ENCODE measurements at places on chromosomes 6 and 20. TPM values are rescaled to one million over a fixed set of nuclear protein-coding genes. Genes with fewer than 3 reads are reported as not detected.
A peak's percentile ranks its signal among the peaks of the same experiment; 100 is the strongest.

Gene UBE2J1
- 13.1 TPM for total RNA-seq

Gene PTPRK
- 47.9 TPM for total RNA-seq

Gene CHRNA4
- 1.1 TPM for total RNA-seq

GRCh38 chr6:166104872-166105271, 62.8 kb downstream of the TBXT start:
- H3K27ac ChIP-seq: no peak overlapping the region
- H3K4me3 ChIP-seq: no peak overlapping the region
- no peaks in the 10 kb centered on the region for H3K4me1 ChIP-seq
- H3K36me3 ChIP-seq: peaks cover 17% of the 10 kb centered on the region

DNA sequence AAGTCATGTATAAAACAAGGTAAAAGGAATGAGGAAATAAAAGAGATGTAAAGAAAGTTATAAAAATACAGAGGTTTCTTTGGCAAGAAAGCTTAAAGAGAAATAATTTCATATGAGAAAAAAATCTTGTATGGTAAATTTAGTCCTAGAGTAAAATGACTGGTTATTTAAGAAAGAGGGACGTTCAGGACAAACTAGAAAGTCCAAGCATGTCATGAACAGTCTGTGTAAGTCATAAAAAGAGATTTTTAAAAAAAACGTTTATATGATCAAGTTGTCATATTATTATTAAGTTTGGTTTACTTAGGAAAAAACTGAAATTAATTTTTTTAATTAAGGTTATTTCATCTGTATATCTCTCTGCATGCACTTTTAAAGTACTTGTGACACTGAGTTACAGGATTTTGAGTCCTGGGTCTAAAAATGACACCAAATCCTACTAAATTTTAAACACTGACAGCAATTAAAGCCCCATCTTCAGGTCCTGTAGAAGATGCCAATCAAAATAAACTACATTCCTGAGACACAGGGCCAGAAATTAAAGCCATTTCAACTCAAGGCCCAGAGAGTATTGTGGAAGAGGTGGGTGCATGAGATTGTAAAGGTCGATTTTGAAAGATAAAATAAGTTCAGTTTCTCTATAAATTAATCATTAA, 62.4 kb downstream of the AGPAT4 start:
- DNase-seq: no peak
- peaks cover 69% of the 10 kb centered on the region for H3K36me3 ChIP-seq
- no peak overlapping the region for H3K27ac ChIP-seq
- H3K4me1 ChIP-seq: no peaks in the 10 kb centered on the region

- DNase-seq: no peak
- H3K4me1 ChIP-seq: no peaks in the 10 kb centered on the region
- no peaks in the 10 kb centered on the region for H3K36me3 ChIP-seq
- H3K27ac ChIP-seq: no peak overlapping the region
Observed at GRCh38 chr6:139522511-139523220, 148.2 kb upstream of the CITED2 start.

DNA sequence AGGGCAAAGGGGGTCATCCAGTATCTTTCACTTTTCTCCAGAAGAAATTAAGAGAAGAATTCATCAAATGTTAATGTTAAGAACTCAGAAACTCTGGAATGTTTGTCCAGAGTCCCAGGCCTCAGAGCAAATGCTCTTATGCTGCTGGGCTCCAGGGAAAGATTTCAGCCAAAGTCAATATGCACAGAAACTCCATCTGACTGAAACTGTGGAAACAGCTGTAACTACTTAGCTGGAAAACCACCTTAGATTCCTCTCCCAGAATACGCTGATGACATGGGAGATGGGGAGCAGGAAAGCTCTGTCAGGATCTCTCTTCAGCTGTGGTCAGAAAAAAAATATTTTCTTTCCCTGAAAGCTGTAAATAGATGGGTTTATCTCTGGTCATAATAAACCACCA, 559.6 kb downstream of the RFPL4B start:
- H3K27ac ChIP-seq: no peak overlapping the region
- H3K27me3 ChIP-seq: no peaks in the 10 kb centered on the region
- H3K36me3 ChIP-seq: peaks cover 12% of the 10 kb centered on the region
- H3K4me3 ChIP-seq: no peak overlapping the region
- H3K4me1 ChIP-seq: no peaks in the 10 kb centered on the region
- no peak for DNase-seq

DNA sequence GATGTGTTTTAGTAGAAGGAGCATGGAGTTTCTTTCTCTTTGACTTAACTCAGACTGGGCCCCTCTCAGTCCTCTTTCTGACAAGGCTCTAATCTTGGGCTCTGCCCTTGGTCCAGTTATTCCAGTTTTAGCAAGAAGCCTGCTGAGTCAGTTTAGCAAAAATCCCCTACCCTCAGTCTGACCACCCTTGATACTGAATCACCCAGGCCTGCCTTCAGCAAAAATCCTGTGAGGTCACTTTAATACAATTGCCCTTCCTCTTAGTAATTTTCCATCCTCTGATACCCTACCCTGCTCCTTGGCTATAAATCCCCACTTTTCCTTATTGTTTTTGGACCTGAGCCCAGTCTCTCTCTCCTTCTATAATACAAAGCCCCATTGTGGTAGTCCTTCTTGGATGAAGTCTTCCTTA, 326.7 kb upstream of the NOX3 start:
- H3K27ac ChIP-seq: no peak overlapping the region
- DNase-seq: no peak
- H3K36me3 ChIP-seq: peaks cover 5% of the 10 kb centered on the region

GRCh38 chr6:12291839-12292604, 1.9 kb downstream of the EDN1 start:
- H3K27ac ChIP-seq: no peak overlapping the region
- no peaks in the 10 kb centered on the region for H3K27me3 ChIP-seq
- no peaks in the 10 kb centered on the region for H3K4me1 ChIP-seq
- H3K4me3 ChIP-seq: peak overlapping the region; percentile 54
- H3K36me3 ChIP-seq: no peaks in the 10 kb centered on the region
- peak; percentile 52 for DNase-seq
